ENCODE measurements at places on chromosomes 11 and 22. TPM values are rescaled to one million over a fixed set of nuclear protein-coding genes. Genes with fewer than 3 reads are reported as not detected.
A peak's percentile ranks its signal among the peaks of the same experiment; 100 is the strongest.

Gene SUN2
- total RNA-seq = 87.2 TPM

Gene CD248
- total RNA-seq = 0.23 TPM

Gene OR52I2
- not detected for total RNA-seq

Gene TNNI2
- total RNA-seq = not detected

Gene C11orf87
- not detected for total RNA-seq

Gene LRRC32
- total RNA-seq = 4.7 TPM

Gene SLC22A25
- not detected for total RNA-seq

Gene LMNTD2
- total RNA-seq = 2.7 TPM

Gene B4GALNT4
- total RNA-seq = 6.6 TPM

GRCh38 chr11:8333376-8333775, 69.7 kb upstream of the LMO1 start:
- H3K27ac ChIP-seq = no peak overlapping the region
- DNase-seq = no peak
- H3K4me3 ChIP-seq = no peak overlapping the region
- peaks cover 8% of the 10 kb centered on the region for H3K27me3 ChIP-seq
- H3K36me3 ChIP-seq = no peaks in the 10 kb centered on the region

GRCh38 chr11:112277941-112278340, 17.3 kb upstream of the PLET1 start:
- DNase-seq = no peak
- H3K4me1 ChIP-seq = peaks cover 14% of the 10 kb centered on the region
- H3K4me3 ChIP-seq = no peak overlapping the region
- H3K36me3 ChIP-seq = no peaks in the 10 kb centered on the region
- no peaks in the 10 kb centered on the region for H3K27me3 ChIP-seq

DNA sequence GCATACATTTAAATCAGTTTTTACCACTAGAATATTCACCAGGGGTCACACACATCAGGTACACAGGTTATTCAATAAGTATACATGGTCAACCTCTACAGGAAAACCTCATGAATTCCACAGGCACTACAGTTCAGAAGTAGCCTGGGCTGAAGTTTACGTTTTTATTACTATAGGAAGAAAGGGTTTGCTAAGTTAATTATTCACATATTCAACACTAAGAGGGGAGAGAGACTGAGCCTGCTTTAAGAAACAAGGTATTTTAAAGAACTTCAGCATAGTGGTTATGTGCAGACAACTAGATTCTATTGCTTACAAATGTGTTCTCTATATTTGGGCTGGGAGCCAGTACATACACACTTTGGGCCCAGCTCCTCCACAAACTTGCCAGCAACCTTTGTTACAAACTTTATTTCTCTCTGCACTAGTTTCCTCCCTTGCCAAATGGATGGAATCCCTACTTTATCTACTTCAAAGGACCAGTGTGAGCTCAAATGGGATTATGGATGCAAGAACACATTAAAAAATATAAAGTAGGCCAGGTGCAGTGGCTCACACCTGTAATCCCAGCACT, 31.9 kb downstream of the IL18BP start:
- H3K27me3 ChIP-seq = no peaks in the 10 kb centered on the region
- DNase-seq = no peak
- peak overlapping the region; percentile 43 for H3K27ac ChIP-seq
- no peak overlapping the region for H3K4me3 ChIP-seq

GRCh38 chr11:65204143-65204542, 22.4 kb downstream of the CAPN1 start:
- no peaks in the 10 kb centered on the region for H3K27me3 ChIP-seq
- peaks cover 15% of the 10 kb centered on the region for H3K36me3 ChIP-seq
- H3K27ac ChIP-seq = no peak overlapping the region
- H3K4me3 ChIP-seq = no peak overlapping the region

DNA sequence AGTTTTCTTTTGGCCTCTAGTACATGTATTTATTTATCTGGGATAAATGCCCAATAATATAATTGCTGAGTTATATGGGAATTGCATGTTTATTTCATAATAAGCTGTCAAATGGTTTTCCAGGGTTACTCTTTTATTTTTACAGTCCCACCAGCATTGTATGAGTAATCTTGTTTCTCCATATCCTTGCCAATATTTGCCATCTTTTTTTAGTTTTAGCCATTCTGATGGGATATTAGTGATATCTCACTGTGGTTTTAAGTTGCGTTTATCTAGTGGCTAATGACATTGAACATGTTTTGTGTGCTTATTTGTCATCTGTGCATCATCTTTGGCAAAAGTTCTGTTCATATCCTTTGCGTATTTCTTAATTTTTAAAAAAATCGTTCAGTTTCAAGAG, 372.8 kb upstream of the CCDC179 start:
- no peak for DNase-seq
- H3K36me3 ChIP-seq = no peaks in the 10 kb centered on the region
- no peaks in the 10 kb centered on the region for H3K27me3 ChIP-seq

DNA sequence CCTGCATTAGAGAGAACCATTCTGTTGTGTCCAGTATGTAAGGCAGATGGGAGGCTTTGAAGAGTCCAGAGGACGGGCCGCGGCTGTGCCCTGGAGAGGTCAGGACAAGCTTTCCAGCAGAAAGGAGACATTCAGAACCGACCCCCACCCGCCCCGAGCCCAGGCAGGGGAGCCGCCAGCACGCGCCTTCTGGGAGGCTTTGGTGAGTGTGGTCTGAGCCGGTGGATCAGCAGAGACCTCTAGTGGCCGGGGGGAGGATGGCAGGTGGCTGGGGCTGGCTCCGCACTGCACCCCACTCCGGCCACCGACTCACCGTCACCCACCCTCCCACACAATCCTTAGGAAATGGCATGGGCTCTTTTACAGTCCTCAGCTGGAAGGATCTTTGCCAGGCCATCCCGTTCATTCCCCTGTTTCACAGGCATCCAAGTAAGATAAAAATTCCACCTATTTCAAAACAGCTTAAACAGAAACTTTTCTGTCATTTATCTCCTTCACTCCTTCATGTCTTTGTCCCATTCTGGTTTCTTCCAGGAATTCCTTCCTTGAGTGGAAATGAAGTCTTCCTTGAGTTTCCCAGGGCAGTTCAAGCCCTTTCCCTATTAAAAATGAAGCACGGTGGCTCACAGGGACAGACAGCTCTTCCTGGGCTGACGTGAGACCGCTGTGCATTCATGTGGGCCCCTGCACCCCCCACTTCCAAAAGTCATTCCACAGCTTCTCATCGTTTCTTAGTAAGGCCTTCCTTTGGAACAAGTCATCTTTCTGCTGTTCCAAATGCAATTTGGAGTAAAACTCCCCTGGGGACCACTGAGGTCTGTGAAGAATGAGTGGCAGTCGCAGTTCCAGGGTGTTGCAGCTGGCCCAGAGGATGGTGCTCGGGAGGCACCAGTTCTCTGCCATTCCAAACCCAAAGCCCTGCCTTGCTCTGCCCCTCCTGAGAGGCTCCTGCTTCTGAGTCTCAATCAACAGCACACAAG, 91.0 kb downstream of the FEZ1 start:
- DNase-seq = peak; percentile 83
- H3K4me1 ChIP-seq = peaks cover 2% of the 10 kb centered on the region
- H3K36me3 ChIP-seq = no peaks in the 10 kb centered on the region

DNA sequence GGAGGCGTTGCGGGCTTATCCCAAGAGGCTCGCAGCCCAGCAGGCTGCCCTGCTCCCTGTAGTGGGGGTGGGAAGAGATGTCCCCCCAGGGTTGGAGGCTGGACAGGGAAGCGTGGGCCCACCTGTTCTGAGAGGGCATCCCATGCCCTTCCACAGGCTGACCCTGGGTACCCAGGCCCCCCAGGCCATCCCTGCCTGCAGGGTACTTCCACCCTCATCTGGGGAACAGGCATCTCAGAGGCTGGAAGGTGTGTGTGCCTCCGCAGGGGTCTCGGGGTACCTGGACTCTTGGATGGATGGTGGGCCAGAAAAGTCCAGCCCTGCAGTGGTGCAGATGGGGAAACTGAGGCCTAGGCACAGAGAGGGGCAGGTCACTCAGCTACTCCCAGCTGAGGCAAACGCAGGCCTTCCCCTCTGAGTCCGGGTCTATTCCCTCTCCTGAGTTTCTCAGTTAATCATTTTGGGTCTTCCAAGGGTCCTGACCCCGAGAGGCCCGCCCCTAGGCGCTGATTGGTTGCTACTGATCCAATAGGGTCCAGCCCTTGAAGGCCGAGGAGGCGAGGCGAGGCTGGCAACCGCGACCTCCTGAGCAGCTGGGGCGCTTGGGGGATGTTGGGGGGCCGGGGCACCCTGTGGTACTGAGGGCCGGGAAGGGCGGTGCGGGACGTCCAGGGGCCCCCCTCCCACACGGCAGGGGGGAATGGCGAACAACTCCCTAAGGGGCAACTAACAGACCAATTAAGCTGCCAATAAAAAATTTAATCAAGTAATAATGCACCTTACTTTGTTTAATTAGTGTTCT, 23.8 kb downstream of the FLRT1 start:
- DNase-seq = no peak
- no peak overlapping the region for H3K27ac ChIP-seq

DNA sequence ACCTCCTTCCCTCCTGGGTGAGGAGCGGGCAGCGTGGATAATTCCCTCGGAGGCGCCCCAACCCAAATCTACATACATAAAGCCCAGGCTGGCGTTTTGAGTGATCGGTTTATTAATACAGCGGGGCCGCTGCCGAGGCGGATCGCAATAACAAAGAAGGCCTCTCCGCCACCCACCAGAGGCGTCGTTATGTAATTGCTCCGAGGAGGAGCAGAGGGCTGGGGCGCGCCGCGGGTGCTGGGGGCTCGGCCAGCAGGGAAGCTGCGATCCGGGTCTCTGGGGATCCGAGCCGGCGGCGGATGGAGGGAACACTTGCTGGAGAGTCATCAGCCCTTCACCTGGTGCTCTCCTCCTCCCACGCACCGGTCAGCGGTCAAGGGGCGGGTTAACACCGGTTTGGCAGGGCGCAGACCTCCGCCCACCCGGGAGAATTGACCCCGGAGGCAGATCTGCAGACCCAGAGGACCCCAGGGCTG, 6.4 kb upstream of the TP53I11 start:
- no peak overlapping the region for H3K27ac ChIP-seq
- H3K4me1 ChIP-seq = peaks cover 10% of the 10 kb centered on the region
- no peaks in the 10 kb centered on the region for H3K36me3 ChIP-seq
- no peak for DNase-seq
- H3K27me3 ChIP-seq = no peaks in the 10 kb centered on the region

- H3K4me3 ChIP-seq = no peak overlapping the region
- H3K27ac ChIP-seq = no peak overlapping the region
- DNase-seq = no peak
- no peaks in the 10 kb centered on the region for H3K36me3 ChIP-seq
Measured at GRCh38 chr11:8867931-8868631, 42.9 kb upstream of the AKIP1 start.

DNA sequence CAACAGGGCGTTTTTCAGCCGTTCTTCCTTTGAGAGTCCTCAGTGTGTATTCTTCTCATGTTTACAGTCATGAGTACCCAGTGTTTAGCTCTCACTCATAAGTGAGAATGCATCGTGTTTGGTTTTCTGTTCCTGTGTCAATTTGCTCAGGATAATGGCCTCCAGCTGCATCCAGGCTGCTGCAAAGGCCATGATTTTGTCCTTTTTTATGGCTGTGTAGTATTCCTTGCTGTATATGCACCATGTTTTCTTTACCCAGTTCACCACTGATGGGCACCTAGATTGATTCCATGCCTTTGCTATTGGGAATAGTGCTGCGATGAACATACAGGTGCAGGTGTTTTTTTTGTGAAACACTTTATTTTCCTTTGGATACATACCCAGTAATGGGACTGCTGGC, 23.5 kb downstream of the B3GAT1 start:
- H3K27me3 ChIP-seq = peaks cover 11% of the 10 kb centered on the region
- peaks cover 17% of the 10 kb centered on the region for H3K4me1 ChIP-seq
- no peaks in the 10 kb centered on the region for H3K36me3 ChIP-seq
- H3K4me3 ChIP-seq = no peak overlapping the region
- H3K27ac ChIP-seq = no peak overlapping the region

DNA sequence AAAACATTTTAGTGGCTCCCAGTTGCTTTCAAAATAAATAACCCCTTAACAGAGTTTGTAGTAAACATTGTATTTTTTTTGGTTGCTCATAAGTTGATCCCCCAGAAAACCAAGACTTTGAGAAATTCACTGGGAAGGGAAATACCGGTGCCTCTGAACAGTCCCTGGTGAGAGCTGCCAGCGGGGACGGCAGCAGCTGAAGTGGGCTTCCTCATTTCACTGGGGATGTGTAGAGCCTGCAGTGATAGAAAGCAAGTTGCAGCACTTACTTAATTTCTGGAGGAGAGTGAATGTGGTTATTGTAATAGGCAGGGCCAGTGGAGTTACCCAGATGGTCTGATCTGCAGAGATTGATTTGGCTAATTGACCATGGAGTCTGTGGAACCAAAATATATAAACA, 18.6 kb upstream of the MCHR1 start:
- H3K27ac ChIP-seq = no peak overlapping the region
- no peaks in the 10 kb centered on the region for H3K4me1 ChIP-seq
- no peaks in the 10 kb centered on the region for H3K36me3 ChIP-seq

DNA sequence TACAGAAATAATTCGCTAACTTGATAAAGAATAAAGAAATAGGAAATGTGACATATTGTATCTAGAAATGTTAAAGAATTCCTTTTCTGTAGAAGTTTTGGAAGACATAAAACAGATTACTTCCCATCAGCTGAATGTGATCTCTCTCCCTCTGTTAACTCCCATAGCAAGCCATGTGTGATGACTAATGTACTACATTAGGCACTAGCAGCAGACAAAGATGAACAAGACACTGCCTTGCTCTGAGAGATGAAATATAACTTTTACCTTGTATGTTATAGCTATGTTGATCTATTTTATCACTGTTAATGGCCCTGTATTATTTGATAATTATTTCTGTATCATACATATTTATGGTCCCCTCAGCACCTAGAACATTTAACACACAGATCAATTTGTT, 817.2 kb downstream of the LRRC4C start:
- DNase-seq = no peak
- H3K4me3 ChIP-seq = no peak overlapping the region
- no peaks in the 10 kb centered on the region for H3K27me3 ChIP-seq
